ENCODE measurements at places on chromosomes 11 and 22. TPM values are rescaled to one million over a fixed set of nuclear protein-coding genes. Genes with fewer than 3 reads are reported as not detected.

DNA sequence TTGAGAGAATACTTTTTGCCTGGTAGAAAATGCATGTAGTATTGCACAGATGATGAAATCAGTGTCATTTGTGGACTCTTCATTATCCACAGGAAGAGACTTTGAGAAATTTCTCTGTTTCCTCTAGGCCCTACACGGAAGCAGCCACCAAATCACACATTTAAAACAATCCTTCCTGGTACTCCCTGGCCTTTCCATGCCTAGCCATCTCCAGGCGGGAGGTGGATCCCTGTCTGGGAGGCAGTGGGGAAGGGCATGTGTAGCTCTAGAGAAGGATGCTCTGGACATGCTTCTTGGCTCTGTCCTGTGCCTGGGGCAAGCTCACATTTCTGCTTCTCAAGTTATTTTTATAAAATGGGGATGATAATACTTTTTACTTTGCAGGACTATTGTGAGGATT is 114.1 kb downstream of the ADAMTS15 start:
- H3K4me3 ChIP-seq = no peak overlapping the region
- H3K36me3 ChIP-seq = no peaks in the 10 kb centered on the region
- no peak overlapping the region for H3K27ac ChIP-seq
- no peaks in the 10 kb centered on the region for H3K4me1 ChIP-seq

DNA sequence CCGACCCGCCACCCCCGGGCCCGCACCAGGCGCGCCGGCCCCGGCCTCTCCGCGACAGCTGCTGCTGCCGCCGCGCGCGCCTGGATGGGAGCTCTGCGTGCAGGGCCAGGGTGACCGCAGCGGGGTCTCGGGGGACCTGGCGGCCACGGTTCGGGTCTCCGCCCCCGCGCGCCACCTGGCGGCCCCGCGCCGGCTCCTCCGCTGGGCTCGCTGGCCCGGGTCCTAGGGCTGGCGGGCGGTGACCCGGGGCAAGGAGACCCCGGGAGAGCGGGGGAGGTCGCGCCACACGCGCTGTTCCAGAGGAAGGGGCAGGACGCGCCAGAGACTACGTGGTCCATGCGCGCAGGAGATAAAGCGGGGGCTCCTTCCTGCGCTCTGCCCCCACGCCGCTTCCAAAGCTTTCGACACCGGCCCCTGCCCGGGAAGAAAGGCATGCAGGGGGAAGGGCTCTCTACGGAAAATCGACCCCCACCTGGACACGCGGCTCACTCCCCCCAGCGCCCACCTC is 562 bp downstream of the SHANK2 start:
- H3K27ac ChIP-seq = peak overlapping the region; percentile 85
- no peaks in the 10 kb centered on the region for H3K36me3 ChIP-seq
- H3K4me1 ChIP-seq = peaks cover 57% of the 10 kb centered on the region
- H3K27me3 ChIP-seq = no peaks in the 10 kb centered on the region

DNA sequence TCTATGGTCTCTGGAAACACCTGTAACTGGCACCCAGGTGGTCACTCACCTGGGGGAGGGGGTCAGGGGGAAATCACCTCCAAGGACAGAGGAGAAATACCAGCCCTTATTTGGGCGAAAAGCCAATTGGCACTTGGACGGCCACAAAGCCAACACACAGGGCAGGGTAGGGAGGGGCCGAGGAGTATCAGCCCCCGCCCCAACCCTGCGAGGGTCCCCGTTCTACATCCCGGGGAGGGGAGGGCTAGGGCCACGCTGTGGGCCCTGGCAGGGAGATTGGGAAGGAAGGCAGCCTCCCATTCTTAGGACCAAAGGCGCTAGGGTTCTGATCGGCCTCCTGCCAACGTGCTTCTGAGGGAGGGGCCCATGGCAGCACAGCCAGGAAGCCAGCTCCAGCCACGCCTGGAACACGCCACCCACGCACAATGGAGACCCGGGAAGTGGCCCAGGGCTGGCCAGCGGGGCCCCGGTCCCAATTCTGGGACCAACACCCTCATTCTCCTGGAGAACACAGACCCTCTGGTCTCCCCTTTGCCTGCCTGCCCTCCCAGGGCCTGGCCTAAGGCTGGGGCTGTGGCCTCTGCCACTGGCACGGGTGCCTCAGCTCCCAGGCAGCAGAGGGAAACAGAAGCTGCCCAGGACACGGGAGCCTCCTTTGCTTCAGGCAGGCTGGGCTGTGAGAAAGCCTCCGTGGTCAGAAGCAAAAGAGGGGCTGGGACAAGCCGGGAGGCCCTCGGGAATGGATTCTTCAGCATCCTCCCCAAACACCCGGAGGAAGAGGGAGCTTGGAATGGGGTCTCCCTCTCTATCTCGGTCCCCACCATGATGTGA is 7.4 kb downstream of the CBX6 start:
- peaks cover 63% of the 10 kb centered on the region for H3K4me1 ChIP-seq
- peak; percentile 86 for DNase-seq
- no peak overlapping the region for H3K4me3 ChIP-seq
- H3K27ac ChIP-seq = peak overlapping the region; percentile 71
- H3K27me3 ChIP-seq = no peaks in the 10 kb centered on the region

- DNase-seq = no peak
- H3K4me3 ChIP-seq = no peak overlapping the region
- no peaks in the 10 kb centered on the region for H3K4me1 ChIP-seq
- H3K36me3 ChIP-seq = no peaks in the 10 kb centered on the region
- no peak overlapping the region for H3K27ac ChIP-seq
These were observed 962.3 kb downstream of the TBC1D22A start for GRCh38 chr22:47724751-47725150.

GRCh38 chr11:115929618-115930129 is 425.5 kb upstream of the CADM1 start:
- H3K27ac ChIP-seq = no peak overlapping the region
- H3K4me1 ChIP-seq = peaks cover 13% of the 10 kb centered on the region
- no peak overlapping the region for H3K4me3 ChIP-seq

- H3K4me1 ChIP-seq = peaks cover 46% of the 10 kb centered on the region
- peak overlapping the region; percentile 60 for H3K27ac ChIP-seq
- H3K27me3 ChIP-seq = peaks cover 19% of the 10 kb centered on the region
- DNase-seq = no peak
- no peak overlapping the region for H3K4me3 ChIP-seq
These were observed 3.4 kb upstream of the MCAM start for GRCh38 chr11:119320240-119320775.

- DNase-seq = no peak
- no peaks in the 10 kb centered on the region for H3K27me3 ChIP-seq
- no peak overlapping the region for H3K4me3 ChIP-seq
- H3K36me3 ChIP-seq = peaks cover 24% of the 10 kb centered on the region
- H3K4me1 ChIP-seq = peaks cover 15% of the 10 kb centered on the region
These were observed 75.7 kb upstream of the SUSD2 start for GRCh38 chr22:24105631-24106030.

DNA sequence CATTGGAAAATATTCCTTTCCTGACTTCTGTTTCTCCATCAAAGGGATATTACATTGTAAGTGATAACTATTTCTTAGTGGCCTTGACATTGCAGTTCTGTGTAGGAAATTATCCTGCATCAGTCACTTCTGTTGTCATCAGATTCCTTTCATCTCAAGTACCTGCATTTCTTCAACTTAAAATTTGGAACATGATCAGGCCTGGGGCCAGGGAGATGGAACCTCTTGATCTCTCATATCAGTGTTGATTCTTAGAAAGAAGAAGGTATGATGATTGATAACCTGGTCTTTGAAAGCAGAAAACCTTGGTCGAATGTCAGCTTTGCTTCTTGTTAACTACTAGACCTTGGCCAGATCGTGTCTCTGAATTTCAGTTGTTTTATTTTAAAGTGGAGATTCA is 93.6 kb downstream of the NAV2 start:
- H3K4me3 ChIP-seq = no peak overlapping the region
- no peaks in the 10 kb centered on the region for H3K27me3 ChIP-seq
- no peak for DNase-seq
- no peaks in the 10 kb centered on the region for H3K36me3 ChIP-seq
- H3K4me1 ChIP-seq = peaks cover 28% of the 10 kb centered on the region
- H3K27ac ChIP-seq = no peak overlapping the region

UCP2 gene
- total RNA-seq = 57.6 TPM

- no peaks in the 10 kb centered on the region for H3K36me3 ChIP-seq
- no peak overlapping the region for H3K4me3 ChIP-seq
- H3K4me1 ChIP-seq = no peaks in the 10 kb centered on the region
- no peak overlapping the region for H3K27ac ChIP-seq
- no peaks in the 10 kb centered on the region for H3K27me3 ChIP-seq
- DNase-seq = no peak
These were observed 42.4 kb upstream of the PRODH start for GRCh38 chr22:18978506-18978905.

DNA sequence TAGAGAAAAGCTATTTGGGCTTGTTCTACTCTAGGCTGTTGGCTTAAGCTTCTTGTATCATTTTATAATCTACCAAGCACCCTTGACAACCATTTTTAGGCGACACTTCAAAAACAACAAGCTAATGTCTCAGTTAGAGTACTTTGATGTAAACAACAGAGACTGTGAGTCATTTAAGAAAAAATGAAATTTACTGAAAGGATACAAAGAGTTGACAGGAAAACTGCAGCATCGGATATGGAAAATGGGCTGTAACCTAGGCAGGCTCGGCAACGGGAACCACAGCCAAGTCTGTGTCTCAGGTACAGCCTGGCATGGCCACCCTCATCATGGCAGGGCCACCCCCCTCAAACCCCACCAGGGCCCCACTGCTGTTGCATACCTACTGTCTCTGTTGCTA is 4.4 kb upstream of the RNF169 start:
- H3K36me3 ChIP-seq = no peaks in the 10 kb centered on the region
- no peak overlapping the region for H3K4me3 ChIP-seq
- no peak for DNase-seq

PYGM gene
- total RNA-seq = 14.8 TPM

DNA sequence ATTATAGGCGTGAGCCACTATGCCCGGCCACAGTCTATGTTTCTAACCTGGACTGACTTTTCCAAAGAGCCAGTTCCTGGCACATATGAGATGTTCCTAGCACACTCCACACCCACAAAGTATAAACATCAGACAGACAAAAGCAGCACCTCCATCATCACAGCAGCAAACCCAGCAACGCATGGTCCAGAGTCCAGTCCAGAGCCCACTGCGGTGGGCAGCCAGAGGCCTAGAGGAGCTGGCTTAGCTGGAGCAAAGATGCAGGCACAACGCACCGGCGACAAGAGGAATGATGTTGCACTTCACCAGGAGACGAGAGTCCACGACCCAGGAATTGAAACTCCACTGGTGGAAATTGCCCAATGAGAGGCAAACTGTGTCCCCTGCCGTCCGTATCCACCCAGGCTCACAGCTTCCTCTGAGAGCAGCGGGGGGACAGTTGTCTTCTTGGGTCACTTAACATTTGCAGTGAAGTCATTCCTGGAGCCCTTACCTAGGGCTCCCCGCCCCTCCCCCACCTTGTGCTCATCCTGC is 36.6 kb downstream of the RPS6KA4 start:
- DNase-seq = no peak
- no peaks in the 10 kb centered on the region for H3K36me3 ChIP-seq
- no peaks in the 10 kb centered on the region for H3K4me1 ChIP-seq
- no peak overlapping the region for H3K27ac ChIP-seq

Measured in thyroid gland (tissue), 4 donors.